ENCODE measurements at places on chromosomes 3 and 15. TPM values are rescaled to one million over a fixed set of nuclear protein-coding genes. Genes with fewer than 3 reads are reported as not detected.

- DNase-seq, result no peak
- no peak overlapping the region for H3K4me3 ChIP-seq
- H3K27ac ChIP-seq, result no peak overlapping the region
Observed at GRCh38 chr3:40103829-40104228, 205.7 kb upstream of the EIF1B start.

The CTDSPL gene
- 69.1 TPM for total RNA-seq

The NEO1 gene
- total RNA-seq, result 26.9 TPM

The RNU5B-1 gene
- not detected for total RNA-seq

The WDR49 gene
- 1.8 TPM for total RNA-seq
